OCI-LY7 (cell line): ENCODE measurements at places on chromosomes 6 and 20.
A peak's percentile ranks its signal among the peaks of the same experiment; 100 is the strongest.

DNA sequence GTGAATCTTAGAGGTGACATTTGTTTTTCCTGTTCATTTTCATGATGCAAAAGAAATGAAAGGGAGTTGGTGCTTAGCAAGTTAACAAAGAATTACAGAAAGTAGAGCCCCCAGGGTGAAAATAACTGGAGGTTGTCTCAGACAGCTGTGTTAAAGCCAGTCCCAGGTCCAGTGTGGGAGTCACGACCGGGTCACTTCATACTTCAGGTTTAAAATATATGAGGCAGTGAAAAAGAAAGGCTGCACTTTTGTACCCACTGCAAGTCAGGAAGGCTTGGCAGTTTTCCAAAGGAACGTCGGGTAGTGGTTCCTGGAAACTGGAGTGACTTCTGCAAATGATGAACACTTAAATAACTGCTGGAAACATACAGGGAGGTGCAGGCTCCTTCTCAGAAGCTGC lies 91.5 kb upstream of the THBS2 start:
- no peak for DNase-seq

DNA sequence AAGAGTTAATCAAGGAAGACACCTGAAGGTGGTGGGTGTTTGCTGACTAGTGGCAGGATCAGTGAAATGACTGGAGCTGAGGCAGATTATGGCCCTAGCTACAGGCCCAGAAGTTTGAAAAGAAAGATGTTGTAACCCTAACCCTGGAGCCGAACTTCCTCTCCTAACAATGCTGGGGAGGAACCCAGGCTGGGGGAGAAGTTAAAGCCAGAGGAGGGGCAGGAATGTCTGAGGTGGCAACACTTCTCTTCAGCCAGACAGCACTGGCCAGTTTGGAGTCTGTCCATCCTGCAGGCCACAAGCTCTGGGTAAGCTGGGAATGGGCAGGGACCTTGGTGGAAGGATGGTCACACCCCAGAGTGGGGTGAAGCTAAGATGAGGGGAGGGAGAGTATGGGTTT lies at the start of gene LST1:
TSS of gene LST1 (plus strand) at position 270 of the 400 bp plus-strand sequence. CDS start 1,023 bp downstream, outside the sequence.
- DNase-seq = no peak

DNA sequence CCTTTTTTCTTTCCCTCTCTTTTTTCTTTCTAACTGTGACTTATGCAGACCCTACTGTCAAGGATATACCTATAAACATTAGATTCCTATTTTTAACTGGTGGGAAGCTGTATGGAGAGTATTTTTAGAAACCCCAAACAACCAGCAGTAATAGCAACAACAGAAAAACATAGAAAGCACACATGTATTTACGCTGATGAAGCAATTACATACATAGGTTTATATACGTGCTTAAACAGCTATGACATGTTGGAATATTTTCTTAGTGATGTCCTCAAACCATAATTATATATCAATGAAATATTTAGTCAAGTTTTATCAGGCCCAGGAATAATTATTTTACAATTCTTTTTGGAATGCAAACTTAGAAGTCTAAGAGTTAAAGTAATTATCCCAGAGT lies 294.3 kb upstream of the SOX4 start:
- no peak for DNase-seq

- DNase-seq = no peak
Measured at GRCh38 chr6:34093854-34094430, 51.9 kb downstream of the GRM4 start.

DNA sequence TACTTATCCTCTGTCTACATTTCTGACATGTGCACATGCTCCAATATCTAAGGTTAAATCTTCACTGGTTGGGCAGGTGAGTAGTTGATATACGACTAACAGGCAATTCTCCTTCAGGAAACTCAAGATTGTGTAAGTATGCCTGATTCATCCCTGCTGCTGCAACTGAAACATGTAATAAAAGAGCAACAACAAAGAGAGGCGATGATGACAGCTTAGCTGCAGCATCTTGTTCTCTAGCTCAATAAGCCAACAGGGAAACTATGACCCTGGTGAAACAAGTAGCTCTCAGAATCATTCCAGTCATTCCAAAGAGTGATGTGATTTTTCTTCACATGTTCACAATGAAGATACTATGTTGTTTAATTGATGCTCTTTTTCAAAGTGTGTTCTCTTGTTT lies 74.4 kb downstream of the ELOVL4 start:
- no peak for DNase-seq

GRCh38 chr20:64084685-64085152 lies 521 bp upstream of the LKAAEAR1 start:
- DNase-seq = no peak

- no peak for DNase-seq
Measured at GRCh38 chr20:44624152-44624551, 27.3 kb downstream of the ADA start.

DNA sequence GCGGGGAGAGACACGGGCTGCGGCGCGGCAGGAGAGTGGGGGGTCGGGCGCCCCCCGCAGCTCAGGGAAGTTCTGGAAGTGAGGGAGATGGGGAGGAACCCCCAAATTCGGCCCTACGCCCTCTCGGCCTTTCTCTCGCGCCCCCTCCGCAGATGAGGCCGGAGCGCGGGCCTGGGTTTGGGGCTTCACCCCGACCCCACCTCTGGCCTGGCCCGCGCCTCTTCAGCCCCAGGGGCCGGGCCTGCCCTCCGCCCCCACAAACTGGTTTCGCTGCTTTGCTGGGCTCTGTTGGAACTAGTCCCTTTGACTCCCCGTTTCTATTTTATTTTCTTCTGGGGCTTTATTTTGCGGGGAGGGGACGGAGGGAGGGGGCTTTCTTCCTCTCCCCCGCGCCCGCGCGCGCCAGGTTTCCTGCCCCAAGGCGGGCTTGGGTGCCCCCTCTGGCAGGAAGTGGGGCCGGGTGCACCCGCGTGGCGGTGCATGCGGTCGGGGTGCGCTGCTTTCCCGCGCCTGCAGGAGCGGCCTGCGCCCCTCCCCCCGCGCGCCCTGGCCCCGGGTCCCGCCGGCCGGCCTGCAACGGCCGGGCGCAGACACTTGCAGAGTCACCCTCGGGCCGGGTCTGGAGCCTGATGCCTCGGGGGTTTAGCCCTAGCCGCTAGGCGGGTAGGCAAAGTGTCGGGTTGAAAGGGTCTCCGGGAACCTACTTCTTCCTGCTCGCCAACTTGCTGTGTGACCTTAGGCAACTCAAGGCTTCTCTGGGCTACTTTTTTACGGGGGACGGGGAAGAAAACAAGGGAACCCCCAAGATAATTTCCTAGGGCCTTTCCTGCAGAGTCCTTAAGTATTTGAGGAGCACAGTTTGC lies 1.3 kb downstream of the HMGA1 start:
- peak; percentile 90 for DNase-seq

- DNase-seq = no peak
Measured at GRCh38 chr20:20815711-20816455, 103.4 kb upstream of the RALGAPA2 start.

- peak; percentile 92 for DNase-seq
Measured at GRCh38 chr20:1434571-1435336, 31.9 kb downstream of the NSFL1C start.

DNA sequence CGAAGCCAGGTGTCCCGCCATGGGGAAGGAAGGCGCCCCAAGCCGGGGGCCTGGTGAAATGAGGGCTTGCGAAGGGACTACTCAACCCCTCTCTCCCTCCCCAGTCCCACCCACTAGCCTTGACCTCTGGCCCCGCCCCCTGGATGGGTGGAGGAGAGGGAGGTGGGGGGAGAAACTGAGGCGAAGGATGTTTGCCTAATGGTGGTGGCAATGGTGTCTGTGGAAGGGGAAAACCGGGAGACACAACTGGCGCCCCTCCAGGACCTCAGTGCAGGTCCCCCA lies at the start of gene POU5F1:
TSS of gene POU5F1 (minus strand) at position 83 of the 282 bp plus-strand sequence. CDS start at position 21, 62 bp downstream.
- DNase-seq = no peak

DNA sequence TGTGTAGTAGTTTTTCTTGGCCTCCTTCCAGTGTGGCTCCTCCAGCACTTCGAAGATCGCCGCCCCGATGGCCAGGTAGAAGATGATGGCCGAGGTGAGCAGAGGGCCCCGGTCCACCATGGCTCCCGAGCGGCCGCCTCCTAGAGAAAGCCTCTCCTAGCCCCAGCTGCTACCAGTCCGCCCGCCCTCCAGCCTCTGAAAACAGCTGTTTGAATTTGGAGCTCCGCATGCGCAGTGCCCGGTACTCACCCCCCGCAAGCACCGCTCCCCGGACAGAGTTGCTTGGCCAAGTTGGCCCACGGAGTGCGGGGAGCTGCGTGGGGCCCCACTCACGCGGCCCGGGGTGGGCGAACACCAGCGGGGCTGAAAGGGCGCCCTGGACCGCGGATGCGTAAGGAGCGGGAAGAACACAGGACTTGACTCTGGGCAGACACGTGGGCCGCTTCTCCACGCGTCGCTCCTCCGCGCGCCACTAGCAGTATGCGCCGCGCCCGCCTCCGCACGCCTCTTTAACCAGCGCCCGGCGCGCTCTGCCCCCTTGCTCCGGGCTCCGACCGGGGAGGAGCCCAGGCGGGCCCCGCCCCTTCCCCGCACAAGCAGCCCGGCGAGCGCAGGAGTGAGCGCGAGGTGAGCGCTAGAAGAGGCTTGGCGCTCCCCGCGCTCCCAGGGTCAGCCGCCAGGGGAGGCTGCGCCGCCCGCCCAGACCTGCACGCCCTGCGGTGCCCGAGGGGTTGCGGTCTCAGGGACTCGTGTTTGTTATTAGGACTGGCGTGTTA lies at the start of gene KCNK5:
TSS of gene KCNK5 (minus strand) at position 484 of the 776 bp plus-strand sequence. CDS start at position 120, 364 bp downstream.
- DNase-seq = no peak

DNA sequence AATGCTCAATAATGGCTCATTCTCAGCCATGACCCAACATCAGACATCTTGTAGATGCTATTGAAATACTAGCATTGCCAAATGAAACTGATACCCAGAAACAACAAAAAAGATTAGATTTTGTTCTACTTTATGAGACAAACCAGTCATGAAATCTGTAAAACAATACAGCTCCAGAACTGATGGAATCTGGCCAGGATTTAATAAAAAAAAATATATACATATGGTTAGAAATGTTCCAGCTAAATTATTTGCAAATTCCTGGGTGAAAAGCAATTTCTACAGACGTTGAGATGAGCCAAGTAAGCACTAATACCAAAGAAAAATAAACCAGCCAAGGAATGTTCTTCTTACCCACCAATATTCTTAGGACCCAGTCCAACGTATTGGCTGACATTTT lies 201.3 kb downstream of the EPHA7 start:
- no peak for DNase-seq

DNA sequence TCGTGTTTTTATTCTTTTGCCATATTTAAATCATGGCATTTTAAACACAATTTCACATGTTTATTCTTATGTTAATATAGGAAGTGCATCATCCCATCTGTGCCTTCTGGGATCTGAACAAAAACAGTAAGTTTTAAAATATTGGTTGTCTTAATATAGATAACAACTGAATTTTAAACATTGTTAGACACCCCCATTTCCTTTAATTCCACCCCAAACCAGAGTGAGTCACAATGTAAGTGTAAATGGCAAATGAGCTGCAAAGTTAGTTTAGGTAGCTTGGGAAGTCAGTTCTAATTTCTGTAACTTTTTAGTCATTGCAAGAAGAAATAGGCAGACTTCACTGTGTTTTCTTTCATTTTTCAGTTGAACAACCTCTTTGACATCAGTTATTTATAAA lies 108.0 kb downstream of the ADGRG6 start:
- DNase-seq = no peak

- DNase-seq = no peak
Measured at GRCh38 chr6:39313526-39314272, 520 bp downstream of the KCNK17 start.

DNA sequence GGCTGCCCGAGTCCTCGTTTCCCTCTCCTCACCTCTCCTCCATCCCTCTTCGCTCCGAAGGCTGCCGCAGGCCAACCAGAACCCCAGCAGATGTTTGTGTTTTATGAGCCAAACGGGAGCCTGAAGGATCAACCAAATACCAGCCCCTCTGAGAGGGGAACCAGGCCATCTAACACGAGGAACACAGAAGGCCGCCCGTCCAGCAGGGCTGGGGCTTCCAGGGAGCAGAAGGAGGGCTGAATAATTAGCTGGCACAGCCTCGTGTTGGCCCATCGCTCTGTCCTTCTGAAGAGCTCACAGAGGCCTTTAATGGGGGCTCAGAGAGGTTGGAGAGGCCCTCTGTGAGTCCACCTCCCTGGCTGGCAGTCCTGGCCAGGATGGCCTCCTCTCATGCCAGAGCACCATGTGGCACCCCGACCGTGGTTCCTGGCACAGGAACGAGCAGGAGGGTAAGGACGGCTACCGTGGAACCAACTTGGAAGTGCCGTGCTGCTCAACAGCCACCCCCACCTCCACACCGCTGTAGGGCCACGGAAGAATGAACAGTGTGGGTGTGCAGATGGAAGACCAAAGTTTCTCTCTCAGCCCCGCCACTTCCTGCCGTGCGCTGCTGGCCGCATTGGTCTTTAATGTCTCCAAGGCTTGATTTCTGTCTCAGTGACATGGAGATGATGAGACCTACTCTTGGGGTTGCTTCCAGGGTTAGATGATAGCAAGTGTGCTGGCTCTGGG lies 155.2 kb downstream of the SCML4 start:
- DNase-seq = no peak

- DNase-seq = no peak
Measured at GRCh38 chr6:32095338-32096086, 13.6 kb downstream of the TNXB start.

- DNase-seq = peak; percentile 54
Measured at GRCh38 chr6:298233-299103, 6.2 kb downstream of the DUSP22 start.

DNA sequence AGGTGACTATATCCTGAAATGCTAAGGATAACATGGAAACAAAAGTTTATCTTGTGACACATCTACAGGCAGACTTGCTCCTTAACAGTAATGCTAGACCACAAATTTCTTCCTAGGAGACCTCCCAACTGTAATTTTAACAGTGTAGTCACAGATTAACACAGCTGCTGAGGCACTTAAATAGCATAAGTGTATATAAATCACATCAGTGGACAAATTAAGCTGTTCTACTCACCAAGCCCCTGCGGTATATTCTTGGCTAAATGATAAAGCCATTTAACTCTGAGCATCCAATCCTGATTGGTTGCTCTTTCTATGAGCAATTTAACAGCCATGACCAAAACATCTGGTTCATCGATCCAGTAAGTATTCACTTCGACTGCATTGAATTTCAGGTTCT lies 73.3 kb upstream of the LYRM2 start:
- no peak for DNase-seq

- DNase-seq = no peak
Measured at GRCh38 chr20:52958211-52958610, 13.9 kb upstream of the TSHZ2 start.

GRCh38 chr20:50583442-50584150 lies 73.4 kb downstream of the PTPN1 start:
- no peak for DNase-seq

DNA sequence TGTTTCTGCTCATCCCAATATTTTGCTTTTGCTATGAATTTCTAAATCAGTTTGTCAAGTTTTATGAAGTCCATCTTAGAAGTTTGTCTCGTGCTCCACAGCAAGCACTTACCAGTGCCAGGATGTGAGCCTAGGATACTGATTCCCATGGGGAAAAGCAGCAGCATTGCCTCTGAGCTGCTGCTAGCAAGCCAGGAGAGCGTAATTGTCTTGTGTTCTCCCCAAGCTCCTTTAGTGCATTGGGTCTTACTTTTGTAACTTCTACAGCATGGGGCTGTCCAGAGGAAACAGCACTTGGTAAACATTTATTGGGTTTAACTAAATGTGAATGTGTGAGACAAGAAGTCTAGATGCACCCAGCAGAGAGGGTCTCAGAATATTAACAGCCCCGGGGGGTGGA lies 76.1 kb downstream of the RNF182 start:
- no peak for DNase-seq
